Osteoblast (primary cell): ENCODE measurements at places on chromosomes 3 and 15. TPM values are rescaled to one million over a fixed set of nuclear protein-coding genes. Genes with fewer than 3 reads are reported as not detected.
A peak's percentile ranks its signal among the peaks of the same experiment; 100 is the strongest.

The SLC49A4 gene
- 41.8 and 43.4 TPM in 2 replicates for total RNA-seq

DNA sequence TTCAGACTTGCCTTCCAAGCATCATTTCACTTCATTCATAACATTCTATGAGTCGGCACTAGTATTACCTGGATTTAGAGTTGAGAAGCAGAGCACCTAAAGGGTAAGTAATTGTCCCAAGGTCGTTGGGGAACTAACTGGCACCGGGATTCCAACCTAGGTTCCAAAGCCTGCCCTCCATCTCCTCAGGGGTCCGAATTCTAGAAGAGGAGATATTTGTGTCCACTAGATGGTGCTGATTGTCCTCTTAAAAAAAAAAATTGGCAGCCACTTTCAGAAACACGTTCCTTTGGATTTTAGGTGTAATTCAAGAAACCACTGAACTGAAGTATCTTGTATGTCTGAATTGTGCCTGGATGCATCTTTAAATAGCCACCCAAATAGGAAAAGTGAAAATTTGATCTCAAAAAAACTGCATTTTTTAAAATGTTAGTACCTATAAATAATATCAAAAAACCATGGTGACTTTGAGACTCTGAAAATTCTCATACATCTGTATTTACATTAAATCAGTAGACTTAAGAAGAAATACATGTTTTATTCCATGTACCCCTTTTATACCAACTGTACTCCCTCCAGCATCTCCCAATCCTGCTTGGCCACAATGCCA lies 3.9 kb upstream of the FSIP1 start:
- DNase-seq: peak; percentile 71

- no peak for DNase-seq
These were observed 551 bp downstream of the PML start for GRCh38 chr15:73994912-73995622.

- DNase-seq: no peak
These were observed 61.3 kb downstream of the HERC2 start for GRCh38 chr15:28260722-28261121.

GRCh38 chr15:48986240-48986639 lies 22.5 kb upstream of the SHC4 start:
- DNase-seq: no peak

DNA sequence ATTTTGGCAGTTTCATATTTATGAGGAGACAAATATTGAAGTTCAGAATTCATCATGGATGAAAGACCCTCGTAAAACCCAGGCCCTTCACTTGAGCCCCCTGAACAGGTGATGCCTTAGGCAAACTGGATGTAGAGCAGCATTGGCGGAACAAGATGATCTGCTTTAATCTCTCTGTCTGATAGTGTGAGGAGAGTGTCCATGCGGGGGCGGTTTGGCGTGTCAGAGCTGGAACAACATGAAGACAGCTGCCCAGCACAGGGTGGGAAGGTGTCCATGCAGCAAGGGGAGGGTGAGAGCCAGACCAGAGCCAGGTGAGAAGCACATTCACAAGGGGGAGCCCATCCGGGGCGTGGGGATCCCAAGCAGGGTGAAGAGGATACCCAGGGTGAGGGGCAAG lies 31.8 kb upstream of the ANP32A start:
- no peak for DNase-seq

- no peak for DNase-seq
These were observed 263.2 kb downstream of the NR2F2 start for GRCh38 chr15:96593735-96594134.

DNA sequence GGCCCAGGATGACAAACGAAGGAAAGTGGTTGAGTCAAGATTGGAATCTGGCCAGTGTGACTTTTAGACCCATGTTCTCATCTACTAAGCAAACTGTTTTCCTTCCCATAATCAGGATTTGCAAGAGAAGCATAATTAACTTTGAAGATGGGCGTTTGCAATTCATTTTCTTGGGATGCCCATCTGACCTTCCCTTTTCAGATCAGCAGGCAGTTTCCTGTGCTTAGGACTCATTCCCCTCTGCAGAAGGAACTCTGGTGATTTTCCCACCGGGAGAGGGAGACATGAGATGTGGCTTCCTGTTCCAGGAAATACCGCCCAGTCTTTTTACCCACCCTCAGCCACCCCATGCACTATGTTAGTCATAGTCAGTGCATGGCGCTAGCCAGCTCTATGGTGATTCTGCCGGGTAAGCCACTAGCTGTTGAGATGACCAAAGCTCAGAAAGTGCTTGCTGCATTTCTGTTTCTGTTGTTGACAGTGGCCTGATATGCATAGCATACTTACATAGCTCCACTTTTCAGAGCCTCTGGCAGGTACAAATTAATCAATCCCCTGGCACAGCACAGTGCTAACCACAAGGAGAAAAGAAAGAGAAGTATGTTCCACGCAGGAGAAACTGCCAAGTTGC lies 129.4 kb downstream of the VGLL4 start:
- DNase-seq: peak; percentile 98
